ENCODE measurements at places on chromosomes 12 and 14.
A peak's percentile ranks its signal among the peaks of the same experiment; 100 is the strongest.

GRCh38 chr14:74511966-74512830, 18.6 kb downstream of the ISCA2 start:
- no peak for DNase-seq

DNA sequence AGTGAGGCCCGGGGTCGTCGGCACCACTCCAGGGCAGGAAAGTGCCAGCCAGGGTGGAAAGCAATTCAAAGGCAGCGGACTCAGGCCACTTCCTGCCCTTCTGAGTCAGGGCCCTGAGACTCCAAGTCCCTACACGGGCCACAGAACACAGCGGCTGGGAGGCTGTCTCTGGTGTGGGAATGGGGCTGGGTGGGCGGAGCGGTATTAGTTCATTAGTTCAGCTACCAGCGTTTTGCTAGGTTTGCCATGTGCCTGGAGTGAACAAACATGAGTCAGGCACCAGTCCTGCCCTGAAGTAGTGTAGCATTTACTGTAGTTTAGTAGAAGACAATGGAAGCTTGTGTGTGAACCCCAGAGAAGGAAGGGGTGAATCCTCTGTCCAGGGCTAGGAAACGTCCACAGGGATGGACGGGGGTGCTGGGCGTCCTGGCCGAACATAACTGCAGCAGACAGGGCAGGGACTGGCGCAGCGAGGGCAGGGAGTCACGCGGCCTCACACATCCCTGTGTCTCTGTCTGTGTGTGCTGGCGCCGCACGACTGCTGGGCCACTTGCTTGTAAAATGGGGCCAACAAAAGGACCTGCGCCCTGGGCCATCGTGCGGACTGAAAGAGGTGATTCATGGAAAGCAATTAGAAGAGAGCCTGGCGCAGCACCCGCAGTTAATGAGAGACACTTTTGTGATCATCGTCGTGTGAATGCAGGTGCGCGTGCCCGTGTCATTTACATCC, 186.4 kb upstream of the PRMT8 start:
- peak; percentile 36 for DNase-seq

DNA sequence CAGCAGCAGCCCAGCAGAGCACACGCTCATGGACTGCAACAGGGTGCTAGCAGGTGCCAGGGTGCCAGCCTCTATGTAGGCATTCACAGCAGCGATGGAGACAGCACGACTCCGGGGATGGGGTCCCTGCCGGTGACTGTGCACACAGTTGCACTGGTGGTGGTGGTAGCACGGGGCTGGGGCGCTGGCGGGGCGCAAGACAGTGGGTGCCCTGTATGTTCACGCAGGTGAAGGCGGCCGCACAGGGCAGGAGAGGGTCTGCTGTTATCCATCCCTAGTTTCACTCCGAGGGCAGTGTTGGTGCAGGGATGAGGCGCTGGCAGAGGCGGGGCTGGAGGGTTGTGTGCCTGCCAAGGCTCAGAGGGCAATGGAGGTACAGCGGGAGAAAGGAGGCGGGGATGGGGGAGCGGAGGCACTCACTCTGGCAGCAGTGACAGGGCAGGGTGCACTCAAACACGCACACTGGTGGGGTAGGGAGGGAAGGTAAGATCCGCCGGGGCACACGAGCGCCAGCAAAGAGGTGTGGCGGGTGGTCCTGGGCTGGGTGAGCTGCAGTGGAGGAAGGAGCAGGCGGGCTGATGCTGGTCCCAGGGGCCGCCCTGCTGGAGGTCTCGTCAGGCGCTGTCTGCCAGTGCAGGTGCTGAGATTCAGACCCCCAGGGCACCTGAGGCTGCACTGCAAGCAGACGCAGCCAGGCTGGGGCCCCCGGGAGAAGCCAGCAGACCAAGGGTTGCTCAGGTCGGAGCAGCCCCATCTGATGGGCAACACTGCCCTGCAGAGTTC, 76.7 kb downstream of the GALC start:
- DNase-seq: no peak

- DNase-seq: no peak
Observed at GRCh38 chr12:5900533-5901205, 44.4 kb downstream of the ANO2 start.

- DNase-seq: no peak
Observed at GRCh38 chr12:68633614-68634558, 23.2 kb downstream of the RAP1B start.

GRCh38 chr12:45477526-45477925, 252.0 kb upstream of the ARID2 start:
- no peak for DNase-seq

DNA sequence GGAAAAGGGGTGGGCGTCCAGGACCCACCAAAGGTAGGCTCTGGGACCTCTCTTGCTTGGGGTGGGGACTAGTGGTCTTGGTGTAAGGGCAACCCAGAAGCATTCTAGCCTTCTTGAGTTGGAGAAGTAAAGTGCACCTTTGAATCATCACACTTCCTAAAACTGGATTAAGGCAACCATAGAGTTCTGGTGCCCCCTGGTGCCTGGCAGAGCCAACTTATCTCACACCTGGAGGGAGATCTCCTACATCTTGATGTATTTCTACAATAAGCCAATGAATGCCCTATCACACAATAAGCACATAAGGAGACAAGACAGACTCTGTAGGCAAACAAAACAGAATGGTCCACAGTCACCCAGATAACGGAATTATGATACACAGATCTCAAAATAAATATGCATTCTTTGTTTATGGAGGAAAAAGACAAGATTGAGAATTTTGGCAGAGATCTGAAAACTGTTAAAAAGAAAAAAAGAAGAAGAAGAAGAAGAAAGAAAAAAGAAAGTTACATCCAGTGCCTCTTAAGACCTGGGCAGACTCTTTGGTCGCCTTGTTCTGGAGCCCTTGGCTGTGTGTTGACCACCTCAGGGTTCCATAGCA, 95.9 kb upstream of the PPP2R5C start:
- peak; percentile 1 for DNase-seq

Measured in glomerular endothelial cell (primary cell).